ENCODE measurements at places on chromosomes 11 and 22.

- no peak for DNase-seq
These were observed 8.6 kb downstream of the PHLDB1 start for GRCh38 chr11:118615976-118616371.

DNA sequence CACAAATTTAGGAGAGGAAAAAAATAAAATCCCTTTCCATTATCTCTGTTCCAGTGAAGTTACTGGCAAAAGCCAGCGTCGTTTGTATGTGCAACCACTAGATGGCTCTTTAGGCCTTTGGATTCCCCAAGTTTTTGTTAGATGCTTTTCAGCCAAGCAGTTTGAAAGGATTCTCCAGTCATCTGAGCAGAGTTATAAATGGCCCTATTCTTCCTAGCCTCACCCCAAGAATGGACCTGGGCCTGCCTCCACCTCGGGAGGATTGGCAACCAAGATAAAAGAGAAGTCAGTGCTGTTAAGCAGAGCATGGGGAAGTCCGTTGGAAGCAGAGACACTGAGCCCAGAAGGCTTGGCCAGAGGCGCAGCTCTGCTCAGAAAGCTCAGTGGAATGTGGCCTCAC, 15.4 kb downstream of the FAM181B start:
- DNase-seq = peak; percentile 67

DNA sequence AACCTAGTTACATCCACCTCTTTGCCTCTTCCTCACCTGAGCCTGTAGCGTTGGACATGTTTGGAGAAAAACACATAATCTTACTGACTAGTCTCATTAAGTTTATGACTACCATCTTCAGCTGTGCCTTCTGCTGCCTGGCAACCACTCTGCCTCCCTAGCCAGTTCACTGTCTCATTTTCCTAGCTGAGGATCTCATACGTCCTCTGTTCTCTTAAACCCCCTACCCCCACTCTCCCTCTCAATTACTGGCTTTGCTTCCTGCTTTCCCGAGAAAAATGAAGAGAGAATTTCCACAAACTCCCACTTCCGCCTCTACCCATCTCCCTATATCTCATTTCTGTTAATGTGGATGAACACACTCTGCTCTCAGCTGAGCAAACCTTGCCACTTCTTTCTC, 239.3 kb upstream of the POU2AF2 start:
- DNase-seq = no peak

GRCh38 chr22:24315367-24315966, 44.8 kb downstream of the SPECC1L start:
- peak; percentile 21 for DNase-seq

- no peak for DNase-seq
These were observed 22.9 kb downstream of the RPUSD4 start for GRCh38 chr11:126188332-126189108.

DNA sequence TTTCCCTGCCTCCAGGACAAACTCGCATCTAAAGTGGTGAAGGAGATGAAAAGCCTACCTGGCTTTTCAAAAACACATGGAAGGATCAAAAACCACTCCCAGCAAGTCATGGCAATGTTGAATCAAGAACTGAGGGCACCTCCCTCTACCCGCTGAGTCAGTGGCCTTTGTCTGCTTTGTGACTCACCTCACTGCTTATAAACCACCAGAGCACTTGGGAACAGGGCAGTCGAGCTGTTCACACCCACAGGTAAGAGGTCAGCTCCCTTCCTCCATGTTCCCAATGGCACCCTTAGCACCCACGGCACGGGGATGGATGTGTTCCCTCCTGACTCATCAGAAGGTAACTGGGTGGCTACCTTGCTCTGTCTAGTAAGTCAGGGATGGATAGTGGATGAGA, 21.7 kb downstream of the TENM4 start:
- no peak for DNase-seq

GRCh38 chr11:116857316-116857715, 19.9 kb upstream of the APOA1 start:
- no peak for DNase-seq

GRCh38 chr11:24609192-24610119, 112.6 kb downstream of the LUZP2 start:
- DNase-seq = no peak

DNA sequence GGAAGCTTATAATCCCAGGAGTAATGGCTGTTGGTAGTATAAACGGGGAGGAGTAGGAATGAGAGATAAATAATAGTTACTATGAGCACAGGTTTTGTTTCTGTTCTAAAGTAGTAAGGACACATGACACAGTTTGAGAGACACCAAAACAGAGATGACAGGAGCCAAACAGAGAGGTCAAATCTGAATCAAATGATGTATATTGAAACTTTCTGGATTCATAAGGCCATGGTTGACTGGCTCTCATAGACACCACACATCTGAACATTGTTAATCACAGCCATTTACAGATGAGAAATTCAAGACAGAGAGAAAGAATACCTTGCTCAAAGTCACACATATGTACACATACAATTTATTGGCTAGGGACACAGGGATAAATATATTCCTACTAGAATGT, 63.4 kb upstream of the UCP3 start:
- DNase-seq = no peak

DNA sequence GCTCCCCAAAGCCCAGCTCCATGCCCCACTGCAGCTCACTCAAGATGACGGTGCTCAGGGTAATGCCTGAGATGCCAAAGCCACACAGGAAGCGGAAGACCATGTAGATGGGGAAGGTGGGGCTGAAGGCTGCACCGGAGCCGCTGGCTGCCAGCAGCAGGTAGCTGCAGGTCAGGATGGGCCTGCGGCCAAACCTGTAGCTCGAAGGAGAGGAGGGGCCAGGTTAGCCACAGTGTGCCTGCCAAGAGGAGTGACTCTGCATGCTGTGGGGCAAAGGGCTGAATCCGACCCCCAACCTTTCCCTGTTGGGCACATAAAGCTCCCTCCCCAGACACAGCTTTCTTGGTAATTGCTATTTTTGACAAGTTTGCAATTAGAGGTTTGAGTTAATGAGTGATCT, 14.9 kb upstream of the SLC22A6 start:
- no peak for DNase-seq

DNA sequence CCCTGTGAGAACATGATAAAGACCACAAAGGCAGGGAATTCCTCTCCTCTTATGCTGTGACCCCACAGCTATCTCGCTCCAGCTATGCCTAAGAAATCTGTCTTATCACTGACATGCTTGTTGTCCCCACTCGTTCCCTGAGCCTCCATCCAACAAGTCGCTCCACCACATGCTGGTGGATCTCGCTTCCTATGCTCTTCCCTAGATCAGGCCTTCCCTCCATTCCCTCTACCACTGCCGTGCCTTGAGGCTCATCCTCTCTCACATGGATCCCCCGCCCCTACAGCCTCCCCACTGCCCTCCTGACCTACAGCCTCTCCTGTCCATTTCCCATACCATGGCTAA, 1.4 kb upstream of the DGAT2 start:
- DNase-seq = no peak

DNA sequence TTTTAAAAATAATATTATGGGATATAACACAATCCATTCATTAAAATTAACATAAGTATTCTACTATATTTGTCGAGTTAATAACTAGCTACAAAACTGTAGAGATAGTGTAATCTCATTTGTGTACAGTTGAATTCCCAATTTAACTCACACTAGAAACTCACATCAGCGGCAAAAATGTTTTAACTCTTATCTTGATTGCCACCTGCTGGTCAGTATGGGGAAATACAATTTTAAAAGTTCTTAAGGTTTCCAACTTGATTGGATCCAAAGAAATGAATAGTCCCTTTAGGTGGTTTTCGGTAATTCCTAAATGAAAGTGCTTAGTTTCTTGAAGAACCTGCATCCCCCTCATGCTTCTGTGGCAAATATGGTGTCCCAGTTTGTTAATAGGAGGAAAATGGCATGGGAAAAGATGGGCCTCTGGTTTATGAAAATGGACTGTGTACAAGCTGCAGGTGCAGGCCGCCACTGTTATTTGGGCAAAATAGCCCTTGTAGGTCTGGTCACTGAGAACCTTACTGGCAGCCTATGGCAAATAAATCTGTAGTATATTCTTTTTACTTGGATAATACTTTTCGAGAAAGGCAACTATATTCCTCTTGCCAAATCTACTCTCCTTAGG, 33.7 kb upstream of the SLC17A6 start:
- DNase-seq = peak; percentile 45

DNA sequence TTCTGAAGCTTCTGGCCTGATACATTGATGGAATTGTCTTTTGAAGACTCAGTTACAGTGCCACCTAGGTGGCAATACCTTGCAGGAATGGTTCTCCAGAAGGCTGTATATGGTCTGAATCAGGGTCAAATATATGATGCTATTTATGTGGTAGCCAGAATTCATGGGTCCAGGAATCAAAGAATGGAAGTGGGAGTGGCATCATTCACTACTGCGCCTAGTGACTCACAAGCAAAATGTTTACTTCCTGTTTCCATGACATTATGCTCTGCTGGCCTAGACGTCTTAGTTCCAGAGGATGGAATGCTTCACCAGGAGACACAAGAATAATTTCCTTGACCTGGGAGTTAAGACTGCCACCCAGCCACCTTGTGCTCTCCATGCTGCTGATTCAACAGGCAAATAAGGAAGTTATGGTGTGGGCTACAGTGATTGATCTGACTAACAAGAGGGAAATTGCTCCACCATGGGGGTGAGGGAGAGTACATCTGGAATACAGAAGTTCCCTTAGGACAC, 491.8 kb downstream of the ETS1 start:
- no peak for DNase-seq

DNA sequence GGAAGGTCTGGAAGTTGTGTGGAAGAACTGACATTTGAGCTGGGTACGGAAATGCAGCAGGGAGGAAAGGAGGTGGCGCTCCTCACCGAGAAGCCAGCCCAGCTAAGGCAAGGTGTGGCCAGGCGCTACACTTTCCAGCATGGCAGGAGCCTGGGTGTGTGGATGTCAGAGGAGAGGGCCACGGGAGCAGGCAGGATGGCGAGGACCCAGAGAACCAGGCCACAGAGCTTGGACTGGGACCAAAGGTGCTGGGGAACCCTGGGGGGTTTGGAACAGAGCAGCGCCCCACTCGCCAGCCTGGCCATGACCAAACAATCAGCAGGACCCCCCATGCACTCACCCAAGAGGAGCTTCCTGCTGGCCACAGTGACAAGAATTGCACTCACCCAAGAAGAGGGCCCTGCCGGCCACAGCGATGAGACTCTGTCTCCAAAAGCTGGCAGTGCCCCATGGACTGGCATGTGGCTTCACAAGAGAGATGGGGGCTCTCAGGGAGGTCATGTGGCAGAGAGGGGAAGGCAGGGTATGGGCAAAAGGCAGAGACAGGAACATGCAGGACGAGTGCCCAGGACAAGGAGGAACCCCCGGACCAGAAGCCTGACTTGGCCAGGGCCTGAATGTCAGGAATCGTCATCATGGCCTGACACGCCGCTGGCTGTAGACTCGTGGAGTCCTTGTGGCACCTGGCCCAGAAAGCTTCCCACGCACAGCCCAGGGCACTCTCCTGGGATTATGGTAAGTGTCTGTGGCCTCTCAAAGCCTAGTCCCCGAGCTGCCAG, 45.4 kb downstream of the IGF2 start:
- no peak for DNase-seq

DNA sequence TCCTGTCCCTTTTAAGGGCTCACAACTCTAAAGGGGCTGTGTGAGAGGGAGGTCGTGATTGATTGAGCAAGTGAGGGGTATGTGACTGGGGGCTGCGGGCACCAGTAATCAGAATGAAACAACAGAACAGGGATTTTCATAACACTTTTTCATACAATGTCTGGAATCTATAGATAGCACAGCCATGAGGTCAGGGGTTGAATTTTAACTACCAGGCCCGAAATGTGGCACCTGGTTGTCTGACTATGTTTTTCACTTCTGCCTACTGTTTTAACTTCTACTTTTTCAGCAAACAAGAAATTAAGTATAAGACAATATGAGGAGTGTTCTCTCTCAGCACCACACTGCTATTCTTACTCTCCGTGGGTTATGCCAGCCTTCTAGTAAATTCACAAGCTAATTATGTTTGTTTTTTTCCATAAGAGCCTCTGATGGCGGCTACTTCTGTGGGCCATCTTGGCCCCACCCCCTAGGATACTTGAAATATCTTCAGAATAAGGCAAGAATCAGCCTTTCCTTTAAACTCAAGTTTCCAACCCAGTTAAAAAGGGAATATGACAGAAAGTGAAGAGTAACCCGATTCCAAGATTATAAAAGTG, 552.8 kb upstream of the CHORDC1 start:
- DNase-seq = no peak

DNA sequence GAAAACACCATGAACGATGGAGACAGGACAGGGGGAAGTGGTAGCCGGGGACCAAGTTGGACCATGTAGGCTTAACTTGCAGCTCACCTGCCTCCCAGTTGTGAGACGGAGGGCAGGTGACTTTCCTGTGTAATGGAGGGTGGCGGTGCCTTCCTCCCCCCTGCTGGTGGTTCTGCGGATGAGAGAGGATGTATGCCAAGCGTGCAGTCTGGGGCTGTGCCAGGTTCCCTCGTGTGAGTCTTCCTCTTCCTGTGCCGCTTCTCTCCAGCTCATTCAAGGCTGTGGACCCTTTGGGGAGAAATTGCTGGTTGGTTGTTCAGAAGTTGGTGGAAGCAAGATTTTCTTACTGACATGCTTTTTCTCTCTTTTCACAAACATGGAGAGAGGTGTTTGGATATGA, 35.1 kb downstream of the MPPED1 start:
- DNase-seq = no peak

DNA sequence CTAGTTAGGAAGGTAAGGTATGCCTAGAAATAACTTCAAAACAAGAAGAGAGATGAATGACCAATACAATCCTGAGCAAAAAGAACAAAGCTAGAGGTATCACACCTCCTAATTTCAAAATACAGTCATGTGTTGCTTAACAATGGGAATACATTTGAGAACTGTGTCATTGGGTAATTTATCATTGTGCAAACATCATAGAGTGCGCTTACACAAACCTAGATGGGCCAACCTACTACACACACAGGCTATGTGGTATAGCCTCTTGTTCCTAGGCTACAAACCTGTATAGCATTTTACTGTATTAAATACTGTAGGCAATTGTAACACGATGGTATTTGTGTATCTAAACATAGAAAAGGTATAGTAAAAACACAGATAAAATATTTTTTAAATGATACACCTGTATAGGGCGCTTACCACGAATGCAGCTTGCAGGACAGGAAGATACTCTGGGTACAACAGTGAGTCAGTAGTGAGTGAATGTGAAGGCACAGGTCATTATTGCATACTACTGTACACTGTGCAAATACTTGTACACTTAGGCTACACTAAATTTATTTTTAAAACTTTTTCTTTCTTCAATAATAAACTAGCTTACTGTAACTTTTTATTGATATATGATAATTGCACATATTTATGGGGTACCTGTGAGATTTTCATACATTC, 48.2 kb downstream of the STK33 start:
- no peak for DNase-seq

GRCh38 chr11:107337917-107338316, 119.7 kb downstream of the CWF19L2 start:
- no peak for DNase-seq

Data from SK-N-DZ (cell line).